ENCODE measurements at places on chromosomes 6 and 20. TPM values are rescaled to one million over a fixed set of nuclear protein-coding genes. Genes with fewer than 3 reads are reported as not detected.

Gene MCM3
- 43.3 TPM for total RNA-seq

Gene RFX6
- total RNA-seq = not detected

Gene PGC
- not detected for total RNA-seq

Gene WFDC2
- total RNA-seq = 106 TPM

Gene ADTRP
- total RNA-seq = 2.9 TPM

Measured in breast epithelium (tissue), 4 donors.